Aortic smooth muscle cell (primary cell): ENCODE measurements at places on chromosomes 6 and 20. TPM values are rescaled to one million over a fixed set of nuclear protein-coding genes. Genes with fewer than 3 reads are reported as not detected.

Gene NMBR
- 0.12 TPM in 1 of 2 replicates, not detected in the other for total RNA-seq

Gene SALL4
- total RNA-seq: 0.12 TPM in 1 of 2 replicates, not detected in the other

Gene TBX18
- 31.6 and 34.4 TPM in 2 replicates for total RNA-seq

Gene SYCP2
- total RNA-seq: 0.40 and 0.99 TPM in 2 replicates

Gene TFAP2C
- not detected in 2 replicates for total RNA-seq

Gene OR2H1
- total RNA-seq: not detected in 2 replicates

Gene PTPRT
- under 0.01 and 0.26 TPM in 2 replicates for total RNA-seq

Gene ZNF335
- 10.7 and 13.3 TPM in 2 replicates for total RNA-seq
